ENCODE measurements at places on chromosomes 6 and 20. TPM values are rescaled to one million over a fixed set of nuclear protein-coding genes. Genes with fewer than 3 reads are reported as not detected.

DNA sequence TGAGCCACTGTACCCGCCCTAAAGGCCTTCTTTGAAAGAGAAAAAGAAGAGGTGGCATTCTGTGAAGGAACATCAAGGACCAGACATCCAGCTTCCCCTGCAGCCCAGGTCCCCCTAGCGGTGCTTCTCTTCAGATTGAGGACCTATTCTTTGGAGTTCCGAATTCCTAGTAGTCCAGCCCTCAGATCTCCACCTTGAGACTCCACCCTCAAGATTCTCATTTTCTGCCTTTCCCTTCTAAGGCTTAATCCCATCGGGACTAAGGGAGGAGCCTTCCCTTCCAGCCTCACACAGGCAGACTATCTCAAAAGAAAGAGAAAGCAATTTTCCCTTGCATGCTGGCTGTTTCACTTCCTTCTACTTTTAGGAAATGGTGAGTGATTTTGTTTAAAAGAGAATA is 32.5 kb downstream of the MUC22 start:
- DNase-seq, result peak; percentile 84

DNA sequence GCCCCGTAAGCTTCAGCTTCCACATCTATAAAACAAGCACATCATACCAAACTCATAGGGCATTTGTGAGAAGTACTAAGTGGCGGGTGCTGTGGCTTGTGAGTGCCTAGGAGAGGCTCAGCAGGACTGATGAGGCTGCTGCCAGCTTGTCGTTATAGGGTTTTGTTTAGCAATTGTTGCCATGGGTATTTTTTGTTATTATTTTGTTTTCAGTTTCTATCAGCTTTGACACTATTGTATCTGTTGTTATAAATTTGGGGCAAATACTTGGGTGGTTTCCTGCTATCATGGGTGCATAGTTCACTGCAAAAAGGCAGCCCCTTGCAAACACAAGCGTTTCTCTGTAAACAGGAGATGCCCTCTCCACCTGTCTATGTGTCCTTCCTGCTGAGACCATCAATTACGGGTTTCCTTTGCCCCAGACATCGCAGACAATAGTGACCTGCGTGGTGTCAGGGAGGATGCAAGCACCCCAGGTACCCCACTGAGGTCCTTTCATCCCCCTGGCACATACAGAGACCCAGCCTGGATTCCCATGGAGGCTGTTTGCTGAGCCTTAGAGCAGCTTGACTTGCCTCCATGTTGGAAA is 3.1 kb upstream of the CCDC167 start:
- DNase-seq, result peak; percentile 56

RBBP8NL gene
- total RNA-seq, result not detected

- no peak for DNase-seq
Measured at GRCh38 chr6:158655569-158656450, 6.0 kb downstream of the SYTL3 start.

TBXT gene
- not detected for total RNA-seq

LY6G6F gene
- not detected for total RNA-seq

GRCh38 chr20:43680981-43681380 is 14.1 kb downstream of the MYBL2 start:
- no peak for DNase-seq

DNA sequence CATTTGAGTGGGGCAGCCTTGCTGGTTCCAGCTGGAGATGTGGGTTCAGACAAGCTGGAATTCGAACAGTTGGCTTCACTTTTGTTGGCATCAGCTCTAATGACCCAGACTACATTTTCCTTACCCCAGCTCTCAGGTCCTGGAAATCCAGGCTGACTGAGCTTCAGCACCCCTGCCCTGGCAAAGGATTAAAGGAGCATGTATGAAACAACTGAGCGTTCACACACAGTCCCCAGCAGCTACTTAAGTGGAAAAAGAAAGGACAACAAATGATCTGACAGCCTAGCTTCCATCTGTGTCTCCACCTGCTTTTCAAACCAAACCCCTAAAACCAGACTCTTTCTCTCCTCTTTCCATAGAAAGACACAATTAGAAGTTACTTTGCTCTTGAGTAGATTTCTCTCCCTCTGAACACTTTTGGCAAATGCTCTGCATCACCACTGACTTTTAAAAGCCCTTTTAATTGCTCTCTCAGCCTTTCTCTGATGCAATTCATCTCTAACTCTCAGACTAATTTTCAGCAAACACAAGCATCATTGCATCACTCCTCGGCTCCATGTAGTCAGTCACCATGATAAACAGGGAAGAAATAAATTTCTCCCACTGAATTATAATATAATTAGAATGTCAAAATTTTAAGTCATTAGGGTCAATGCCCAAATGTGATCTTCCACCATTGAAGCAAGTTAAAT is 28.1 kb downstream of the ROS1 start:
- DNase-seq, result no peak

DNA sequence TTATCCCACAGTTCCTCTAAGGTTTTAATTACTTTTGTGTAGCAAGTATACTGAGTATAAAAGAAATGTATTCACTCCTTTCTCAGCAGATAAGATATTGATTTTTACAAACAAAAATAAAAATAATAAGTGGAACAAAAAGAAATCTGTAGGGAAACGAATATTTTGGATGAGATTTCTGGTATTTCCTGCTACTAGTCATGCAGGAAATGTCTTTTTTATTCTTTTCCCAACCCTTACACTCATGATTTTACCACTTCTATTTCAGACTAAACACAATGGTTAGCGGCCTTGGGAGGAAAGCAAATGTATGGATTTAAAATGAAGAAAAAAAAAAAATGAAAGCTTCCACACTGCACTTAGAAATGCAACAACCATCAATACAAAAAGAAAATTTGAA is 580.5 kb upstream of the MARCKS start:
- DNase-seq, result no peak

GRCh38 chr20:46883892-46884291 is 10.8 kb upstream of the EYA2 start:
- peak; percentile 21 for DNase-seq

DNA sequence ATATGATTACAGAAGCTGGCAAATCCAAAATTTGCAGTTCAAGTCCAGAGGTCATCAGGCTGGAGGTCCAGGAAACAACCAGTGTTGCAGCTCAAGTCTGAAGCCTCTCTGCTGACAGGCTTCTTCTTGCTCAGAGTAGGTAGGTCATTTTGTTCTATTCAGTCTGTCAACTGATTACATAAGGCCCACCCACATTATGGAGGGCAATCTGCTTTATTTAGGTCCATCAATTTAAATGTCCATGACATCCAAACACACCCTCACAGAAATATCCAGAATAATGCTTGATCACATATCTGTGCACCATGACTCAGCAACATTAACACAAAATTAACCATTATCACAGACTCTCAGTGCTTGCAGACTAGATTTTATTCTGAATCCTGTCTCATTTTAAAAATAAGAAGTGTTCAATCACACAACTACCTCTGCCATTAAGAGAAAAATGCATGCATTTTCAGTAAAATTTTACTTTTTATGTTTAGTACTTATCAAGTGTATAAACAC is 759.2 kb upstream of the ADGRB3 start:
- no peak for DNase-seq

DNA sequence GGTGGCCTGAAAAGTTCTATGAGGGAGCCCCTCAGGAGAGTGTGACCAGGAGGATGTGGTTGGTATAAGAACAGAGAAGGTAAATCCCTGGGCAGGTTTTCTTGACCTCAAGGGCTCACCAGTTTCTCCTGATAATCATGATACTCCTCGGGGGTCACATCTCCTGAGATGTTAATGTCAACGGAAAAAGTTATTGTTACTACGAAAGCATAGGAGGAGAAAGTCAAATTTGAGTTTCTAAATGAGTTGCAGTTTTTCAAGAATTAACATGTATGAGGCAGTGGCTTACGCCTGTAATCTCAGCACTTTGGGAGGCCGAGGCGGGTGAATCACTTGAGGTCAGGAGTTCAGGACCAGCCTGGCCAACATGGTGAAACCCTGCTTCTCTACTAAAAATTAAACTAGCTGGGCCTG is 23.4 kb downstream of the MGME1 start:
- DNase-seq, result no peak

DNA sequence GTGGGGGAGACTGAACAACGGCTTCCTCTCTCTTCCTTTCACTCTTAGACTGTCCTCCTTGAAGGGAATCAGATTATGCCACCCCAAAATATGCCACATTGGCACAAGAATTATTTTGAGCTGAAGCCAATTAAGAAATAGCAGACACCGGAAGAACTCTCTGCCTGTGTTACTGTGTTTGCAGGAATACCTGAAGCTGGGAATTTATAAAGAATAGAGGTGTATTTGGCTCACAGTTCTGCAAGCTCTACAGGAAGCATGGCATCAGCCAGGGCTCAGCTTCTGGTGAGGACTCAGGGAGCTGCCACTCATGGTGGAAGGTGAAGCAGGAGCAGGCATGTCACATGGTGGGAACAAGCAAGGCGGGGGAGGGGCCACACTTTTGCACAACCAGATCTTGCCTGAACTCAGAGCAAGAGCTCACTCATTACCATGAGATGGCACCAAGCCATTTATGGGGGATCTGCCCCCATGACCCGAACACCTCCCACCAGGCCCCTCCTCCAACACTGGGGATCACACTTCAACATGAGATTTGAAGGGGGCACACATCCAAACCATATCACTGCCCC is 46.0 kb downstream of the PCNA start:
- no peak for DNase-seq

MYLK4 gene
- total RNA-seq, result 0.36 TPM

DNA sequence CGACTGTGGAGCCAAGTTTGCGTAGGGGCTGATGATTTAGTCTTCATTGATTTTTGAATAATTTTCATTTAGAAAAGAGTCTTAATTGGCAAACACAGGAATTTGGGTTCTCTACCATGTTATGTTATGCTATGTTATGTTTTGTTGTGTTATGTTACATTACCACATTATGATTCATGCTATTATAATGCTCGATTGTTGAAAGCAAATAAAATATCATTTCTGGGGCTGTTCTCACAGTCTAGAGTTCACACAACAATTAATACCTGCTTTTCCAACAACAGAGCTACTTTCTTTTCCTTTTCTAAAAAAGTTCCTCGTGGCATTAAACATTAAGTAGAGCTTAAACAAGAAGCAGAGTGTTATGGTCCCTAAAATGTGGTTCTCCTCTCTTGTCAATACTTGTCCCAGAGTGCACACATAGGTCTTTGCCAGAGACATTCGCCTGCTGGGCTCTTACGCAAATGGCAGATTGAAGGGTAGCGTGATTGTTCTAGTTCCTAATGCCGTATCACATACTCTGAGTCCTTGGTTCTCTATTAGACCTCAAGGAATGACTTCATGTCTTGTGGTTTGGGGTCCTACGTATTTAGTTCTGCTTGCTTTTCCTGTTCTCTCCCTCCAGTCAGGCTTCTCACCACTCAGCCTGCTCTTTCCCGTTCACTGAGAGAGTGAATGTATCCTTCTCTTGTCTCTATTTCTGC is 370.3 kb downstream of the CD109 start:
- DNase-seq, result no peak

STMND1 gene
- total RNA-seq, result not detected

Data from osteoblast (primary cell).